ENCODE measurements at places on chromosomes 7 and 10.

- no peak for DNase-seq
Observed at GRCh38 chr7:157793973-157794745, 457.4 kb downstream of the DNAJB6 start.

DNA sequence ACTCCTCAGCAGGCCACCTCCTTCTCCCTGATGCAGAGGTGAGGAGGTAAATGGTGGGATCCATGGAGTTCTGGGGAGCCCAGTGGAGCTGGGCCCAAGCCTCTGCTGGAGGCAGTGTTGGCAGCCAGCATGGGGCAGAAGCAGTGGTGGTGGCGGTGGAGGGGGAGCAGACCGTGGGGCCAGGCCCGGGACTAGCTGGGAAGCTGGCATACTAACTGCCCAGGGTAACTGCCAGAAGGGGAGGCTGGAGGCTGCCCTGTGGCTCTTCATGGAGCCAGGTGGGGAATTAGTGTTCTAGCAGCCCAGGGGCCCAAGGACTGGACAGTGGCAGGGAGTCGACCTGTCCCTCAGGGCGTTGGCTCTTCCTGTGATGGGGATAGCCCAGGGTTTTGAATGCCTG lies 16.1 kb upstream of the SMARCD3 start:
- no peak for DNase-seq

GRCh38 chr7:55065079-55065478 lies 46.3 kb downstream of the EGFR start:
- no peak for DNase-seq

DNA sequence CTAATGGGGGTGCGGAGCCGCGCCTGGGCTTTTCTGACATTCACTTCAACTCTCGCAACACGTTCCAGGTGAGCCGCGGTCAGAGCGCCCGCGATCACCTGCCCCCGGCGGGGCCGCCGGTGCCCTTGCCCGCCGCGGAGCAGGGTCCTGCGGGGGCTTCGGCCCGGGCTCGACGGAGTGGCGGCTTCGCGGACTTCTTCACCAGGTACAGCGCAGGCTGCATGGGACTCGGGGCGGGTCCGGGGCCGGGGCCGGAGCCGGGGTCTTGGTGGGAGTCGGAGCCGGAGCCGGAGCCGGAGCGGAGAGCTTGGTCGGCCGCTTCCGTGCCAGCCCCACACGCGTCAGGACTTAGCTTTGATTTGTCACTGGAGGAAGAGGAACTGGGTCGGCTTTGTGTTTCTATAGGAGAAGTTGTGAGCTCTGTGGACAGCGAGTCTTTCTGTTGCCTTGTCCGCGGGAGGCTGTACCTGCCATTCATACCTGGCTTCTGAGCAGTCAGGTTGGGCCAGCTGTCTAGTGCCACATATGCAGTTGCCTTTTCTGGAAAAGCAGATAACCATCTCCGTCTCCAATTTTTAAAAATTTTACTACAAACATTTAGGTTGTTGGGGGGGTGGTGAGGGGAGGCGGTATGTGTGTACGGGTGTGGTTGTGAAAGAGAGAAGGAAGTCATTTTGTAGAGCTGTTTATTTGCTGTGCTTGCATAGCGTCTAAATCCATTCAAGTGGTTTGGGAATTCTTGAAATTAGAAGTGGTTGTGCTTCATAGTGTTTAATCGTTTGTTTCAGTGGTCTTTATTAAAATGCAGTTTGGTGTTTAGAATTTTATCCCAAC lies 1.3 kb downstream of the TBC1D12 start:
- DNase-seq = peak; percentile 47

DNA sequence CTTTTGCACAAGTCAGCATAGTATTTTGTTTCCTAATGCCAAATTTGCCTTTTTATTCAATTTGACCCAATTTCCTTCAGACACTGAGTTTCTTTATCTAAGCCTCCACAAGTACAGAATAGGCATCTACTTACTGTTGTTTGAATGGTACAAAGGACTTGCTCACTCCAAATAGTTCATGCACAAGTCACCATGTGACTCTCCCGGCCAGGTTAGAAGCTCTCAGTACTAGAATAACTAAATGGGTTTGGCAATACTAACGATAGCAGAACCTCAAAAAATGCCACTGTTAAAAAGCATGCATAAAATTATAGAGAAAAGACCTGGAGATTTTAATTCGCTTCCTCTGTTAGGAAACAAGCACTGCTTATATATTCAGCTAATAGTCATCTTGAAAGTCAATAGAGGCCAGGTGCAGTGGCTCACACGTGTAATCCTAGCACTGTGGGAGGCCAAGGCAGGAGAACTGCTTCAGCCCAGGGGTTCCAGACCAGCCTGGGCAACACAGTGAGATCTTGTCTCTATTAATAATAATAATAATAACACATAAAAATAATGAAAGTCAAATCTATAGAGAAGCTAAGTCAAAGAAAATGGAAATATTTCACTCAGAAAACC lies 335.8 kb upstream of the MBL2 start:
- no peak for DNase-seq

DNA sequence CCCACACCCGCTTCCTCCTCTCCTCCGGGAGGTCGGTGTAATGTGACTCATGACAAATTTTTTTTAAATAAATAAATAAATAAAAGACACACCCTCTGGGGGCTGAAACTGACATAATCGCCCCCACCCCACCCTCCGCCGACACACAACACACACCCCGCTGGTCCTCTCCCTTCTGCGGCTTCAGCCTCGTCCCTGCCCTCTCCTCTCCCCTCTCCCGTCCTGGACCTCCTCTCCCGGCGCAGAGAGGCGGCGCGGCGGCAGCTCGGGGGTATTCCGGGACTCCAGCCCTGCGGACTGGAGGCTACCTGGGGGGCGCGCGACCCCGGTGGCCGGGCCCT lies 686 bp downstream of the ABI1 start:
- peak; percentile 69 for DNase-seq

DNA sequence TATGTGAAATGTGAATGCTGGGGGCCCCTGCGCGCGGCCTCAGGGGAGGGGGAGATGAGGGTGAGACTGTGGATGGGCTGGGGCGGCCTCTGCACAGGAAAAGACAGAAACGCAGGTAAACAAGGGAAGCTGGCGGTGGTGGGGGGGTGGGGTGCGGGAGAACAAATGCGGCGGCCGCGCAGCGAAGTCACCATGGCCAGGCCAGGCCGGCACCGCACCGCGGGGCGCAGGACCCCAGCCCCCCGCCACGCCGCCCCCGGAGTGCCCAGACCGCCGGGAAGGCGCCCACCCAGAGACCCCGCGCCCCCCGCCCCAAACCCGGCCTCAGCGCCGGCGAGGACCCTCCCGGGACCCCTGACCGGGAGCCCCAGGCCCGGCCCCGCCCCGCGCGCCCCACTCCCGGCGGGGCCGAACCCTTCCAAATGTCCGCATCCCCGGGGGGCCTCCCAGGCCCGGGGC lies 14.5 kb upstream of the DNAAF5 start:
- DNase-seq = peak; percentile 37

DNA sequence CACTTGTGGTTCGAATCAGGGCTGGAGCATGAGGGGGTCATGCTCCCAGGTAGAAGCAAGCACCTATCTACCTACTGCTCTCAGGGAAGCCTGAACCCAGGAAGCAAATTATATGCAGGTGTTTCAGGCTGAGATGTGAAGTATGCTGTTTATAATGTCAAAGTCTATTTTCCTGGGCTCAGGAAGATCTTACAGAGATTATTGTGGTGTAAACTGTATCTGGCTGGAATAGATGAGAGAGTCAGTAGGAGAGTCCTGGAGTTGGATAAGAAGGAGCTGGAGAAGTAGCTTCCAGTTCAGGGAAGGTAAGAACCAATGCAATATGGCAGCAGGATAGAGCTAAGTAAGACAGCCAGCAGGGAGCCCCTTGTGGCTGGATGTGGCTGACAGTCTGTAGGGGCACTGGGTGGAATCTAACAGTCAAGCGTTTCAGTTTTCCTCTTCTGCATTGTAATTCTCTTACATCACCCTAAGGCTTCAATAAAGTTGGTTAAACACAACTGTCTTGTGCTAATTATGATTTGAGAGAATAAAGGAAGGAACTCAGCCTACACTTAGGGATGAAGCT lies 105.9 kb upstream of the EEPD1 start:
- DNase-seq = no peak

GRCh38 chr7:115704884-115705283 lies 325.7 kb downstream of the TFEC start:
- no peak for DNase-seq

DNA sequence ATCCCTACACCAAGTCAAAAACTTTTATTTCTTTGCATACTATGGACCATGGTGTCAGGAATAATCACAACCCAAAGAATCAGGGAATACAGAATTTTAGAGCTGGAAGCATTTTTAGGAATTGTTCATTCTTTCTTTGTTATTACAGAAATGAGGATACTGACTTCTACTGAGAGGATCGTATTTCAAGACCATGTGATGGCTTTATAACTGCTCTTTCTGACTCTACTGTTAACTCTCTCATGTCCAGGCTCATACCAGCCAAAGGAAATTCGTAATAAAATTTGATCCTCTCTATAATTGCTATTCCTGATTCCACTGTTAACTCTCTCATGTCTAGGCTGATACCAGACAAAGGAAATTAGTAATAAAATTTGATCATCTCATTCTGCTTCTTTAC lies 1050.9 kb upstream of the C7orf33 start:
- DNase-seq = no peak

- DNase-seq = no peak
Observed at GRCh38 chr7:40299097-40299496, 164.3 kb downstream of the SUGCT start.

DNA sequence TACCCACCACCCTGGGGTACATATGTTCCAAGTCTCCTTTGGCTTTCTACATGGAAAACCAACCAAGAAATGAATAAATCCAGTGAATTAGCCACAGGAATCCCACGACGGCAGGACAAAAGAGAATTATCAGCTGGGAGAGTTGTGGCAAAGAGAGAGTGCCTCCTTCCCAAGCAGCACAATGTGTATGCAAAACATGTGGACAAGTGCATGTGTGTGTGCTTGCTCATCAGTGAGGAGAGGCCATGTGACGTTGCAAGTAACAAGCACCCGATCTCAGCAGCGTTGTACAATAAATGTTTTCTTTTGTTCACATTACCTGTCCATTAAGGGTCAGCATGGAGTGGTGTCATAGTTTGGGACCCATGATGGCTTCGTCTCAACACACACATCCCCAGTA lies 50.0 kb upstream of the EMX2 start:
- no peak for DNase-seq

DNA sequence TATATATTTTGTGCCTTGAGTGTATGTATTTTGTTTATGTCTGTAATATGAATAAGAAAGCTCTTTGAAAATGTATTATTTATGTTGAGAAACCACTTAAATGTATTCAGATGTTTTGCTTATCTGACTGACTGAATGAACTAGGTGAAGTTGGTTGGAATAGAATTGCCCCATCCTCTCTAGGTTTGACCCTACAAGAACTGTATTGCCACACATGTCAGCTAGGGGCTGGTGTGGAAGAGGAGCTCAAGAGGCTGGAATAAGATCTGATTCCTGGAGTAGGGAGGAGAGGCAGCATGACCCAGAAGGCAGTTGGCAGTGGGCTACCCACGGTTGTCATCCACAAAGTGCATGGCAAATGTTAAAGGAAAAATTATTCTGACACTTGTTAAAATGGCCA lies 9.1 kb downstream of the SSMEM1 start:
- DNase-seq = no peak

DNA sequence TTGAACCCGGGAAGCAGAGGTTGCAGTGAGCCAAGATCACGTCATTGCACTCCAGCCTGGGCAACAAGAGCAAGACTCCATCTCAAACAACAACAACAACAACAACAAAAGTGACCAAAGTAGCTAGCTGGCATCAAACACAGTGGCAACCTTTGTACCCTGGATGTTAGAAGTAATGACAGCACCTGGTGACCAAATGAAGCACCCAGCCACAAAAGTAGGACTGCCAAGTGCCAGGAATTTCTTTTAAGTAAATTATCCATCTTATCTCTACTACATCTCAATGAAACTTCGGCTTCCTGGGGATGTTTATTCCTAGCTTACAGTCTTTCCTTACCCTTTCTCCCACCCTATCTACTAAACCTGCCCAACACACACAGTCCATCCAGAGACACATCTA lies 18.8 kb downstream of the SRPK2 start:
- no peak for DNase-seq

GRCh38 chr7:18859318-18859717 lies 258.1 kb downstream of the TWIST1 start:
- no peak for DNase-seq

GRCh38 chr10:88028654-88029053 lies 165.2 kb downstream of the PTEN start:
- no peak for DNase-seq

DNA sequence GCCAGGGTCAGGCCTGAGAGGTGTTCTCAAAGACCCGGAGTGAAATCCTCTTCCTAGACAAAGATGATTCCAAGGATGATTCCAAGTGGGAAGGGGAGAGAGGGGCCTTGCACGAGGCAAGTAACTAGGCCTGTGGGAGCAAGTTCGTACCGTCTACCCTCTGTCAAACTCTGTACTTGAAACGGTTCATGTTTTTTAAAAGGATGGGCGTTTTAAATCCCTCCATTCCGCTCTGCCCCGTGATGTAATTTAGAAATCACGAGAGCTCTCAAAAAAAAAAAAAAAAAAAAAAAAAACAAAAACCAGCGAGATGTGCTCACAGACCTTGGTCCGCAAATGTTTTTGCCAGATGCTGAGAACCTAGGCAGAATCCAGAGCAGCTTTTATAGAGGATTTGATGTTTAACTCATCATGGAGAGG lies 114.7 kb upstream of the CARD11 start:
- no peak for DNase-seq
